ENCODE measurements at places on chromosomes 1 and 21.

DNA sequence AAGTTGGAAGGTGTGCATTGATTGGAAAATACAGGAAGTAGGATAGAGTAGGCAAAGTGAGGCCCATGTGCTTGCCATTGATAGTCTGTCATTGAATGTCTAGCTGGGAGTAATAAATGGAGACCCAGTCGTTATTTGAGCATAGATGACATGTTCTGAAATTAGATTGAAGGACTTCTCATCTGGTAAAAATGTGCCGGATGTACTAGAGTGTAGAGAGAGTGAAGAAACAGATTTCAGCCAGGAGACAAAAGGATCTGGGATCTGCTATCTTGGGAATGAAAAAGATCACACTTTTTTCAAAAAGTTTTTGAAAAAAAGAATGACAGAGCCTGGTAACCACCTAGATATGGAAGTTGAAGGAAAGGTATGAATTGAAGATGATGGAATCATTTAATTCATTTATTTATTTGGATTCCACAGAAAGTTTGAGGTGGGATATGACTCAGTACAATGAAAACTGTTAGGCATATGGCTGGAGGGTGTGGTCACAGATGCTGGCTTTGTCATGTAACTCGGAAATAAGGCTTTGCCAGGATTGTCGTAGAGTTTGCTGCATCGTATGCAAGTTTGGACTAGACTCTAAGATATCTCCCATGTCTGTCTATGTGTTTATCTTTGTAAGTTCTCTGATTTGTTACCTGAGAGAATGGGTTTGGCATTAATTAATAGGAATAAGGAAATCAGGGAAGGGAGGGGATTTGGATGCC is 137.1 kb downstream of the PBX1 start:
- no peak for DNase-seq

- DNase-seq: no peak
Measured at GRCh38 chr1:186864296-186864695, 35.5 kb downstream of the PLA2G4A start.

- no peak for DNase-seq
Measured at GRCh38 chr1:3988431-3988830, 88.4 kb upstream of the C1orf174 start.

DNA sequence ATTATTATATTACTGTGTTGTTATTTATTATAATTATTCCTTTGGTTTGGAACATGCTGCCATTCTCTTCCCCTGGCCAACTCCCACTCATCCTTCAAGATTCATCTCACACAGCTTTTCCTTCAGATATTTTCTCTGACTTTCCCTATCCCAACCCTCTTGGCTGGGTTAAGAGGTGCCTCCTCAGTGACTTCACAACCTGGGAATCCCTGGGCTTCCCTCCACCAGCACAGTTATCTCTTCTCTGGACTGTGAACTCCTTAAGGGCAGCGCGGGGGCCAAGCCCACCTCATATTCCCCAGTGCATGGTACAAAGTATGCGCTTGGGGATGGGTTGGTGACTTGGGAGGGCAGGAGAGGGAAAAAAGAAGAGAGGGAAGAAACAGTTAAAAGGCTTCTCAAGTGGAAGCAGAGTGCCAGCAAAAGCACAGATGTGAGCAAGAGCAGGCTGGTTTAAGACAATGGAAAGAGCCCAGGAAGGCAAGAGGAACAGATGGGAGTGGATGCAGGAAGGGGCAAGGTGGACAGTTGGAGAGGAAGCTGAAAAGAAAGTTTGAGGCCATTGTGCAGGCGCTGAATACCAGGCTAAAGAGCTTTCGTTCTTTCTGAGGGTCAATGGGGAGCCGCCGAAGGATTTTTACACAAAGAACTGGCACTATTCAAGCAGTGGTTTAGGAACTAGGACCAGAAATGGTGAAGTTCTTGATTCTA is 132.3 kb downstream of the BEND5 start:
- no peak for DNase-seq

GRCh38 chr1:23601968-23602876 is 42.9 kb upstream of the ID3 start:
- no peak for DNase-seq

GRCh38 chr1:220906561-220907334 is 27.5 kb downstream of the HLX start:
- DNase-seq: no peak

- DNase-seq: peak; percentile 58
Measured at GRCh38 chr1:235326719-235327558, 1.0 kb downstream of the ARID4B start.

DNA sequence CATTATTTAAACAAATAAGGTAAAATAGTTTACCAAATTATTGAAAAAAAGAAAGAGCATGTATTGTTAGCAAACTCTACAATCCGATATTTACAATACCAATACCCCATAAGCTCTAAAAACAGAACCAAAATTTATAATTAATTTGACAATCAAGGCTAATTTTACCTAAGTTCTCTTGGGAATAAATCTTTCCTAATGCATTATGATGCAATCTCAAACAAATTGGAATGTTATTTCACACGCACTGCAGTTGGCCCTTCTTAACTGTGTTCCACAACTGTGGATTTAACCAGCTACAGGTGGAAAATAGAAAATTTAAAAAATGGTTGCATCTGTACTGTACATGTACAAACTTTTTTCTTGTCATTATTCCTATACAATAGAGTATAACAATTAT is 300.1 kb downstream of the BRINP3 start:
- no peak for DNase-seq

- DNase-seq: no peak
Measured at GRCh38 chr1:92901699-92902405, 59.4 kb downstream of the DIPK1A start.

DNA sequence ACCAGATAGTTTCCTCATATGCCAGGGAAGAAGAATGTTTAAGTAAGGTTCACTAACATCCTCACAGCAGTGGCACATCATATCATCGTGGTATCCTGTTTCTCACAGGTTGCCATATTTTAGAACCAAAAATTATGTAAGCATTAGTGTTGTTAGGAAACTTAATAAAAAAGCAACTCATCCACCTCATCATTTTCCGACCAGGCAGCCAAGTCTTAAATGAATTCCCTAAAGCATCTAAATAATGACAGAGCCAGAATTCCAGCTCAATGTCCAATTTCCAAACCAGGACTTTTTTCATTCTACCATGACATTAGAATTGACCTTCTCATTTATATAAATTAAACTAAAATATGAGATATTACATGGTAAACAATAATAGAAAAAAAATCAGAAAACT is 272.7 kb downstream of the NTNG1 start:
- DNase-seq: no peak

Measured in activated CD4-positive, alpha-beta T cell treated with anti-CD3 and anti-CD28 coated beads for 4 hours (primary cell).